ENCODE measurements at places on chromosomes 4 and X.

GRCh38 chrX:56787734-56788152 is 58.7 kb downstream of the NBDY start:
- no peak for DNase-seq

DNA sequence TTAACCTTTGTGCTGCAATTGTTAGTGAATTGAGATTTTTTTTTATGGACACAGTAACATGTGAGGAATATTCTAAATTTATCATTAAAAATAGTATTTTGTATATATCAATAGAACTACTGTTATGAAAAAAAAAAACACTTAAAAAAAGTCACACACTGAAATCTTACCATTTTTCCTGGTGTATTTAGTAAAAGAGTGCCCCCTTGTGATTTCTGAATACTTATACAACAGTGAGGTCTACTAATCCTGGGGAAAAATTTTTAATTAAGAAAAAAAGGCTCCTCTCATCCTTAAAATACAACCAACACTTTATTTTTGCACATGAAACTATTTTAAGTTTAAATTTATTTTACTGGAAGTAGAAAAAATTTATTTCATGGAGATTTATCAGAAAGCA is 56.4 kb upstream of the SPOCK3 start:
- DNase-seq: no peak

DNA sequence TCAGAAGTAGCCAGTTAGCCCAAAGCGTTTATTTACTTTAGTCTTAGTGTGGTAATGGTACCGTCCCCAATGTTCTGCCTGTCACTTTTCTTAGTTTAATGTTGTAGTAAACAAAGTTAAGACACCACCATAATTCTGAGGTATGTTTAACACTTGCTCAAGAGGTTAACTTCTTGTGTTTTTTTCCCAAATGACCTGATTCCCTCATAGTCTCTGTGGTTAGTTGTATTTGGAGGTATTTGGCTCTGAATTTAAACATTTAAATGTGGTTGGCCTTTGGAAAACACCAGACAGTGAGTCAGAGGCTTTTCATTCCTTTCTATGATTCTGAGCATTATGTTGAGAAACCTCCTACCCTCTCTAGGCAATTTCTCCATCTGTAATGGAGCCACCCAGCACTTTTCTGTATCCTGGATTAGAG is 47.9 kb downstream of the CXCL1 start:
- no peak for DNase-seq

GRCh38 chr4:153432965-153433753 is 33.0 kb upstream of the TMEM131L start:
- DNase-seq: peak; percentile 56

- no peak for DNase-seq
Observed at GRCh38 chrX:35858906-35859305, 60.6 kb upstream of the CFAP47 start.

- no peak for DNase-seq
Observed at GRCh38 chrX:147901461-147902126, 10.1 kb upstream of the FMR1 start.

DNA sequence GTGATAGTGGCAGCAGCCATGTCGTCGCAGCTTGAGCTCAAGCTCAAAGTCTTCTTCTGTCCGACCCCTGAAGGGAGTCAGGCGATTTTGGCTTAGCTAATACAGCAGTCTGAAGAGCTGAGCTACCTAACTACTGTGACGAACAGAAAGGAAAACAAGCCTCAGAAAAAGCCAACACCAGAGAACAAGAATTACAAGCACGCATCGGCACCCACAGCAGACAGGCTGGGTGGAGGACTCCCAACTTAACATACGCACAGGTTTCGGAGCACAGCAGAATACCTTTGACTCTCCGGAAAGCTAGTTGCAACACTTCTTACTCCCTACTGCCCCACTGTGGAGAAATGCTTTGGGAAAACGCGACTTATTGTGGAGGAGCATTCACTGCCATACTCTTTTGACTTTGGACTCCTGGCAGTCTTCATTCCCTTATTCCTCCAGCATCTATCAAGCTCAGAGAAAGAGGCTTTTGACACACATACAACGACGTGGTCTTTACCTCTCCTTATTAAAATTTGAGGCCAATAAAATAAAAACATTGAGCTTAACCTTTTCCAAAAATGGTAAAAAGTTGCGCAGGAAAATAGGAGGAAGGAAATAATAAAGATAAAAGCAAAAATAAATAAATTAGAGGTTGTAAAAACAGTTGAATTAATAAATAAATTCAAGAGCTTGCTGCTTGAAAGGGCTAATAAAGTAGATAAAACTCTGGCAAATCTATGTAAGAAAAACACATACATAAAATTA is 41.3 kb upstream of the GPC3 start:
- DNase-seq: peak; percentile 51

All from ureter (tissue), 1 donor.